ENCODE measurements at places on chromosomes 12 and 14.

DNA sequence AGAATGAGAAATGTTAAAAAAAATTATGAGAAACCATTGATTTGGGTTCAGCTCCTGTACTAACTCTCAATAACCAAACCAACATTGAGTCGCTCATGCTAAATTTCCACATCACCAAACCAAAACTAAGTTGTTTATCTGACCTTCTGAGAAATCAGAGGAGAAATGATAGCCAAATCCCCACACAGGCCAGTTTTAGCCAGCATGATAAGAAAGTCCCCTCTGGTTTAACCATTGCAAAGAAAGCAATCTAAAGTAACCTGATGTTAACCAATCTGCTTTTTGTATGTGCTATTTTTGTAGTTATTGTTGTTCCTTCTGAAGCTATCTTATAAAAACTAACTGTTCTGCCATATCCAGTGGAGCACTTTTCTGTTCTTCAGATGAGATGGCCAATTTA is 599.7 kb downstream of the SLC16A7 start:
- DNase-seq, result no peak

DNA sequence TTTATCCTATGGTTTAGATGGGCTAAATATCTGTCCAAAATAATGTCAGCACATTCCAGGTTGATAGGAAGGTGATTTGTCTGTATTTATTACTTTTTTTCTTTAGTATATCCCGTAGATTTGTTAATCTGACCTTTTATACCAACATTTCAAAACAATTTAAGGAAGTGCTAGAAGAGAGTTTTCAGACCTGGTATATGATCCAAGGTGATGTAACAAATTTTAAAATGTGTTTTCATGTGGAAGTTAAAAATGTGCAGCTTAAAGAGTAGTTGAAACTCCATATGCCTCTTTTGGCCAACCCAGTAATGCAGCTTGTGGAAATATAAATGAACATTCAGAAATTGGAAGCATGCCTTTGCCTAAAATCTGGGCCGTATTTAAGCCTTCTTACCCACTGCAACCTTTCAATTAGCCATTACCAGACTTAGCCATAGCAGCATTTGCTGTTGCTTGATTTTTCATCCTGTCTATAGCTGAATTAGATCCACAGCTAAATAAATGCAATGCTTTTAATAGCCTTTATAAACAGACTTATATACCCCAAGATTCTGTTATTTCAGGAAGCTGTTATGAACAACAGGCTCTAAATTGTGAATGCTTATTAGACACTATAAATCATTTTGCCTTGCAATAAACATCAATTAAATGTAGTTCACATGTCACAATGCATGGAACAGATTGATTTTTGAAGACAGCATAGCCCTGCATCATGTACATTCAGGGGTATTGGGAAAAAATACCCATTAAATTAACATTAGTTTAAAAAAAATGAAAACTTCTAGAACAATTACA is 271.2 kb downstream of the PDZRN4 start:
- DNase-seq, result no peak

DNA sequence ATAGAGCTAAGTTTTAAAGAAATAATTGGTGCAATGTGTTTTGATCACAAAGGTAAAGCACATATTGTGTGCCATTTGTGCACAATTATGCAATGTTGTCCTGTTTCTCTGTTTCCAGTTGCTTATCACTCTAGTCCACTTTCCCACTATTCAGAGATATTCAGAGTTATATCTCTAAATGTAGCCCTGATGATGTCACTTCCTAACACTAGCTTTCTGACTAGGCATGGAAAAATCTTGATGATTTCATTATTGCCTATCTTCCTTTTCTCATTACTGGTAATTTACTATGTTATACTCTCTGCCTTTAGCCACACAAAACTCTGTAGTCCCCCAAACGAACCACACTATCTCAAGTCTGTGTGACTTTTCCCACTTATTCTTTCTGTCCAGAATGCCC is 221.2 kb downstream of the TRHDE start:
- DNase-seq, result no peak

- DNase-seq, result no peak
These were observed 34.8 kb upstream of the SLC38A2 start for GRCh38 chr12:46407361-46407760.

- DNase-seq, result no peak
These were observed 1102.8 kb downstream of the BCL11B start for GRCh38 chr14:98169170-98169587.

GRCh38 chr14:103746701-103747100 is 31.1 kb downstream of the ZFYVE21 start:
- DNase-seq, result no peak

DNA sequence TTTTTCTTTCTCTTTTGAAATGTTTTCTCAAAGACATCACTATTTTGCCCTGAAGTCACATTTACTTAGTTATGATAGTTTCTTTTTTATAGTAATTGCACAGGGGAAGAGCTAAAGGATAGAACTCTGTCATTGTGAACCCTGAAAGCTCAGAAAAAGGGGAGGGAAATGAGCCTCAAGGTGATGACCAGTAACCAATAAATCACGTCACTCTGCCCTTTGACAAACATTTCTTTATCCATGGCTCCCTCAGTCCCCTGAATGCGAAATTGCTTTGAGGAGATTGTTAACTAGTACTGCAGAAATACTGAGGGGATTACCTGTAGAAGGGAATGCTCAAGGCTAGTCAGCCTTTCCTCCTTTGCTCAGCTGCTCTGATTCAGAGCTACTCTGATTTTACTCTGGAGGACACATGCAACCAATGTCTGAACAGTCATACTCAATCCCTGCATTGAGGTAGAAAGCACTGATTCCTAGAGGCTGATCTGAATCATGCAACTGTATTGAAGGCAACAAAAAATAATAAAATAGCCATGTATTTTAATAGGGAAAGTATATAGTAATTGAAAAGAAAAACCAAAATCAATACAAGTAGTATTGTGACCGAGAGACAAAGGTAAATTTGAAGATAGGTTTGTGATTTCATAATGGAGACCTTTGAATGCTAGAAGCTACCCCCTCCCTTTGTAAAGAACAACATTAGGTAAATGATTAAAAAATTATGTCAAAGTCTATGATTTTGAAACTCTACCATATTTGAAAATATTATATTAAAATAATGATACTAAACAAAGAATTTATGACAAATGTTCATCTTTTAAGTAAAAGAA is 24.7 kb downstream of the SLCO1B1 start:
- no peak for DNase-seq

DNA sequence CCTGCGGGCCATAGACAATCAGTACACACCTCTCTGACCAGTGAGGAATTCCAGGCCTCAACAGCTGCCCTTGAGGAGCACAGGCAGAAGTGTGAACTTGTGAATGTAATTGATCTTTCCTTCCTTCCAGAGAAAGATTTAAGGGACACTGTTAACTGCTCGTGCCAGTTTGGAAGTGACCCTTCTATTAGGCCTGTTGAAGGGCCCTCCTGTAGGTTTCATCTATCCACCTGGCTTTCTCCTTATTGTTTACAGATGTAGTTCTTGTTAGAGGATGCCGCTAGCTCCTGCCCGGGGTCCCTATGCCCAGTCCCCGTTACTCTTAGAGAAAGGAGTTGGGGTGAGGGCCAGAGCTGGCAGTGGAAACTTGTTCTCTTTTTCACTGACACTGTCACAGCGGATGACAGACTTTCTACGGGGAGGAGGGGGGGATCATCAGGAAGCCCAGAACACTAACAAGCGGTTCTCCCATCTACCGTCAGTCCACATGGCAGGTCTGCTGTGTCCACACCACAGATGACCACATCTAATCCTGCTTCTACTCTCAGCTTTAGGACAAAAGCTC is 42.6 kb downstream of the SH2B3 start:
- no peak for DNase-seq

DNA sequence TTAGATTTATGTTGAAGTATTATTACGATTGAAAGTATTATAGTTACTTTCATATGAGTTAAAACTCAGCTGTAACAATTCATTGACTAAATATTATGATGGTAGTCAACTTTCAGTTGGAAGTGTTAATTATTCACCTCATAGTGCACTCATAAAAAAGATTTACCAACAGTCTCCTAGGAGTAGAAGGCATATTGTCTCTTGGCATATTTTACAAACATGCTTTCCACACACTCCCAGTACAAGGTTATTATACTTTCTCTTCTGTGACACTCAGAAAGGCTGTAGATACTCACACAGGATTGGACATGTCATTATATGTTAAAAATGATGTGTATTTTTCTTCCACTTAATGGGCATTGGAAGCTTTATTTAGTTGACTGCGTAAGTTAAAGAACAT is 147.1 kb downstream of the NPAS3 start:
- DNase-seq, result no peak

DNA sequence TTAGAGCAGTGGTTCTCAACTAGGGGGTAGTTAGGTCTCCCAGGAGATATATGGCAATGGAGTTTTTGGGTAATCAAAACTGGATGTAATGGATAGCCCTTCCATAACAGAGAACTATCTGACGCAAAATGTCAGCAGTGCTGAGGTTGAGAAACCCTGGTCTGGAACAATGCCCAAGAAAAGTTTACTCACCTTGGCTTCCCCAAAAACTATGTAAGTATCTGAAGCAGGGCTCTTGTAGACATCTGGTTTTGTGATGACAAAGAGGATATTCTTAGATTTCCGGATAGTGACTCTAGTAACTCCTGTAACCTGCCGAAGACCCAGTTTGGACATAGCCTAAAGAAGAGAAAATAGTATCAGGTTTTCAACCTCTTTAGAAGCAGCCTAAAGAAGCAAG is 11.8 kb downstream of the NACA start:
- no peak for DNase-seq

- peak; percentile 37 for DNase-seq
These were observed 62.0 kb downstream of the NDUFA12 start for GRCh38 chr12:94941440-94941862.

DNA sequence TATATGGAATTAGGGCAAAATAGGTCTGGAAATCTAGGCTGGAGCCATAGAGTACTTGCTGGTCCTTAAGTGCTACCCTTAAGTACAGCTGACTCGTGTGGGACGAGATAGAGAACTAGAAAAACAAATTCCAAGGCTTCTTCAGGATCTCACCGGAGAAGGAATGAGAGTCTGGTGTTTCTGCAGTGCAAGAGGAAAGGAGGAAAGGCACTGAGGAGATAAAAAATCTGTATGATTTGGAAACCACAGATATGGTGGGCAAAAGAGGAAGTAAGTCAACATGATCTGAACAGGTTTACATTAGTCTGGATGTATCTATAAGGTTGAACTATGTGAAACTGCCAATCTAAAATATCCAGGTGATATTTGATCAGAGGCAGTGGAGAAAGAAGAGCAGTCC is 134.4 kb upstream of the SOX5 start:
- DNase-seq, result no peak

DNA sequence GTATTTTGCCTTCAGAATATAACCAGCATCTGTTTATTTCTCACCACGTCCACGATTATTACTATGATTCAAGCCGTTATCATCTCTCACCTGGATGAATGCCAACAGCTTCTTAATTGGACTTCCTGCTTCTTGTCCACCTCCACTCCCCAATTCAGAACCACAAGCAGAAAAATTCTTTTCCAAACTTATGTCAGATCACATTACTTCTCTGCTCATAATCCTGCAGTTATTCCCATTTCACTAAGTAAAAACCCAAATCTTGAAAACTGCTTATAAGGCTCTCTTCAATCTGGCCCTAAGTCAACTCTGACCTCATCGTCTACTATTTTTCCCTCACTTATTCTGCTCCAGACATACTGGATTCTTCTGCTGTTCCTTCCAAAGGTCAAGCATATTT is 2.0 kb downstream of the CRY1 start:
- no peak for DNase-seq

- no peak for DNase-seq
These were observed 154.0 kb upstream of the DIO3 start for GRCh38 chr14:101407328-101407727.

DNA sequence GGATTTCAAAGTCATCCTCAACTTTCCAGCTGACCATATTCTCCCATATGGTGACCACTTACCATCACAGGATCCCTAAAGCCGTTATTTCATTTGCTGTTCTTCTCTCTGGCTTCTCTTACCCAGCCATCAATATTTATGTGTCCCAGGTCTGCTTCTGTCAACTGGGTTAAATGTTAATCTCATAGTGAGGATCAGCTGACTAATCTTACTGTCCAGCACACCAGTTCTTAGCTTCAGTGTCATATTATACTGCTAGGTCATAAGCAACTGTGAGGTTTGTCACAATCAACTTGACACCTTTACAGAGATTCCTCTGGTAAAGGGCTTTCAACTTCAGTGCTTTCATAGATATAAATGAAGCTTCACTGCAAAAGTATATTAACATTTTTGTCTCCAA is 294.4 kb downstream of the DIO2 start:
- DNase-seq, result no peak

DNA sequence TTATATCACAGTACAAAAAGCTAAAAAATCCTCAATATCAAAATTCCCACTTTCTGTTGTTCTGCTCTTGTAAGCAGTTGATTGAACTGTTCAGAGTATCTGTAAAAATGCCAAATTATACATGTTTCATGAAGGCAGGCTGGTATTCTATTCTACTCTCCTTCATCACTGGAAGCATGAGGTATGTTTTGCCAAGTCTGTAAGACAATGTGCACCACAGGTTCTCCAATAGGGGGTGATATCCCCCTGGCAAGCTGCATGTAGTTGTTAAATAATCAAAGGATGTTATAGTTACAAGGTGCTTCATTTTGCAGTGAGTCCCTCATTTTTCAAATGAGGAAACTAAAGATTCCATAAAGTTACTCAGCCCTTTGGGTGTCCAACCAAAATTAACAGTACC is 15.1 kb upstream of the NEK9 start:
- DNase-seq, result no peak

GRCh38 chr12:87982208-87982607 is 47.0 kb downstream of the C12orf50 start:
- DNase-seq, result no peak

DNA sequence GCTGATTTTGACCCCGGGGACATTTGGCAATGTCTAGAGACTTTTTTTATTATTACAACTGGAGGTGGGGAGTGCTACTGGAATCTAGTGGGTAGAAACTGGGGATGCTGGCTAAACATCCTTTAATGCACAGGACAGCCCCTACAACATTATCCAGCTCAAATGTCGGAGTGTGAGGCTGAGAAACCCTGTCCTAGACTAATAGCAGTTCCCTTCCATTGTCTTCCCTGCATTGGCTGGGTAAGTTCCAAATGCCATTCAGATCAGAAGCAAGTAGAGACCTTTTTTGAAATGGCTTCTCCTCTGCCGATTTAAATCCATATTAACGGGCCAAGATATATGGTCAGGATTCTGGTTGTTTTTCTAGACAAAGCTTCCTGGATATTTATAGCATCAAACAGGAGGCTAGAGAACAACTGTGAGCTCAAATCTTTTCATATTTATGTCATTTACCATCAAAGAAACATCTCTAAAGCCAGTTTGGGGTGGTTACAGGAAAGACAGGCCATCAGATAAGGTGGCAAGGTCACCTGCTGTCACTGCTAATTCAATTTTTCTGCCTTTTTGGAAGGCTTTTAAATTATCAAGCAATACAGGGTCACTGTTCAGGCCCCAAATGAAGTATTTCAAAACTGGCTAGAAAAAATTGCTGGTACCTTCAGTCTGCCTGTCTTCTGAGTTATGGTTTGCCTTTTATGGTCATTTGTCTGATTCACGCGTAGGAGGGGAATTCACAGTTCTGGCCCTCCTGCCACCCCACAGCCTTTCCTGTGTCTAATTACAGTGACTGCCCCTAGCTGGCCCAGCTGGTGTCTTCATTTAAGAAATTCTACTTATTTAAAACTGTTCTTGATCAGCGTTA is 20.1 kb upstream of the AKAP5 start:
- DNase-seq, result peak; percentile 20

Measured in stimulated activated CD8-positive, alpha-beta memory T cell treated with anti-CD3 and anti-CD28 coated beads, Interleukin-15, amount 100 ng/mL, for 4 hours (primary cell).